ENCODE measurements at places on chromosomes 16 and 17.

- DNase-seq, result peak; percentile 76
Measured at GRCh38 chr17:8965394-8966168, at the start of gene PIK3R5. Gene PIK3R5 (minus strand): TSS chr17:8965707. CDS start chr17:8911494, 54,213 bp downstream.

DNA sequence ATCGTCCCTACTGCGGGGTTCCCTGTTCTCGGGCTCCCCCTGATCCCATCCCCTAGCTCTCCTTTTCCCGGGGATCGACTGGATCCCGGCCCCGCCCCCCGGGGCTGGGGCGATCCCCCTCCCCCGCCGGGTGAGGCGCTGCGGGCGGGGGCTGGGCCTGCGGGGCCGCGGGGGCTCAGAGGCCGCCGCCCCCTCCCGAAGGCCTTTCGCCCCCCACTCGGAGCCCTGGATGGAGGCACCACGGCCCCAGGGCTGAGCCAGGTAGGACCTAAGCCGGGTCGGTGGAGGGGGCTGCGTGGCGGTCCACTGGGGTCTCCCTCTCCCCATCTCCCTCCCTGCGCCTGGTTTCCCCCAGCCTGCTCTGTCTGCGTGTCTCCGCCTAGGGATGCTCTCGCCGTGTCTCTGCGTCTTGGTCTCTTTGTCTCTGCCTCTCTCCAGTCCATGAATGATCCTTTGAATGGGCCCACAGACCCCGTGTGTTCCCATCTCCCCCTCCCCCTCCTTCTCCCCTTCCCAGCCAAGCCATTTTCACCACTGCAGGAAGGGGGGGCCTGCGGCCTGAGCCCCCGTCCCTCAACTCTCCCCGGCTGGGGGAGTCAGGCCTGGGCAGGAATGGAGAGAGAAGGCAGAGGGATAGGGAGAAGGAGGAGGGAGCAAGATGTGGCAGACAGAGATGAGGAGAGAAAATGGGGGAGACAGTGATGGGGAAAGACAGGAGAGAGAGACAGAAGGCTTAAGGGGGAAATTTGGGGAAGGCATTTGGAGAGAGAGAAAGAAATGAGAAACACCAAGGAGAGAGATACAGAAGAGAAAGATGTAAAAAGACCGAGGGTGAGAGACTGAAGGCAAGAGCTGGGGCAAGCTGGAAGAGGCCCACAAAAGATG lies 1.7 kb upstream of the TMEM256 start:
- DNase-seq, result no peak

DNA sequence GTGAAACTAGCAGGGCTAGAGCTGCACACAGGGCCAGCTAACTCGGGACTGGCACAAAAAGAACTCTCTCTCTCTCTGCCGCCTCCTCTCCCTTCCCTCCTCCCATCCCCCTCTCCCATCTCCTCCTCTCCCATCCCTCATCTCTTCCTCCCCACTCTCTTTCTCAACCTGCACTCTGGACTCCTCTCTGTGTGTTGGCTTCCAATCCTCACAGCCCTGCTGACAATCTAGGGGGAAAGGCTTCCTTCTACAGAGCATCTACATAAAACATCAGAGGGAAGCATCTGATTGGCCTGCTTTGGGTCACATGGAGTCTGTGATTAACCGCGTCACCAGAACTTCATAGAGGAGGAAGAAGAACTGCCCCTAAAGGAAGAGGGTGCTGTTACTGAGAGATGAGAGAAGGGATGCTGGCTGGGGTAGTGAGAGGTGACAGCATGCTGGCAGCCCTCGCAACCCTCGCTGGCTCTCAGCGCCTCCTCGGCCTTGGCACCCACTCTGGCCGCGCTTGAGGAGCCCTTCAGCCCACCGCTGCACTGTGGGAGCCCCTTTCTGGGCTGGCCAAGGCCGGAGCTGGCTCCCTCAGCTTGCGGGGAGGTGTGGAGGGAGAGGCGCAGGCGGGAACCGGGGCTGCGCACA lies 12.8 kb upstream of the ZFP90 start:
- no peak for DNase-seq

GRCh38 chr16:69672315-69672997 lies 53.9 kb downstream of the NQO1 start:
- no peak for DNase-seq

GRCh38 chr17:74272731-74273201 lies 1.3 kb upstream of the DNAI2 start:
- DNase-seq, result no peak

DNA sequence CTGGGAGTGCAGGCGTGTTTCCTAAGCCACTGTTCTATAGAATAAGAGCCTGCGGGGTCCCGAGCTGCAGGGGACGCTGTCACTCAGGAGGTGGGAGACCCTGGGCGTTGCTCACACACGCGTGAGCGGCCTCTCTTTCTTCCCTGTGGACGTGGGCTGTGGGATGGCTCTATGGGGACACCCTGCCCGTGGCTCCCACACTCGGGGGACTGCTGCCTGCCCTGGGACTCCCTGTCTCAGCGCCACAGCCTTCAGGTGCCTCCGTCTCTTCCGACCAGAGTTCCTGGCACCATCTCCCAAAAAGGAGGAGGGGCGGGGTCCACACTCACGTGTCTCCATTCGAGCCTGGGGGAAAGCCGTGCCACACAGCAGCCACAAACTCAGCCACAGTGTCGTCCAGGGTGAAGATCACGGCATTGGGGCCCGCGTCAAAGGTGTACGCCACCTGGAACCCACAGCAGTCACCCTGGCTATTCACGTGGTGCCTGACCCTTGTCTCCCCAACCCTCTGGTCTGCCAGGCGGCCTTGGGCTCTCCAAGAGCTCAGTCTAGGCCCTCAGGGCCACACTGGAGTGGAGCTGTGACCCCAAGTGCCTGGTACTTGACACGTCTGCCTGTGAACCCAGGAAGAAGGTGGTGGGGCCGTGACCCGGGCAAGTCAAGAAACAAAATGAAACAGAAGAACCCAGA lies 3.7 kb upstream of the CYBA start:
- DNase-seq, result no peak

- DNase-seq, result no peak
Measured at GRCh38 chr17:82675476-82676245, 22.8 kb downstream of the RAB40B start.

- no peak for DNase-seq
Measured at GRCh38 chr16:3950343-3951193, 70.1 kb upstream of the CREBBP start.

- no peak for DNase-seq
Measured at GRCh38 chr16:26644912-26645543, 421.7 kb upstream of the C16orf82 start.

DNA sequence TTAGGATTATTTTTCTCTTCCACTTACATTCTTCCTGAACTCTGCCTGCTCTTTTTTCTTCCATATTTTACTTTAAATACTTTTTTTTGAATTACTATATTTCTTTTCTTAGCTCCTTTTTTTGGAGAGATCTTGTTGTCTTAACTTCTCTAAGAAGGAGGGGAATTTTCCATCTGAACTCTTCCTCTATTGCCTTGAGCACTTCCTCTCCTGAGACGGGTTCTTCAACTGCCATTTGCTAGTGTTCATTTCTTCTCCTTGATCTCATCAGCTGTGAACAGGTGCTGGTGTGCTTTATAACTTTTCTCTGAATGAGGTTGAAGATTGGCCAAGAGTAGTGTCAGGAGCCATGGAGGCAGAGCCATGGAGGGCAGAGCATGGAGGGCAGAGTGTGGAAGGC lies 15.1 kb upstream of the CD300LD start:
- DNase-seq, result no peak

DNA sequence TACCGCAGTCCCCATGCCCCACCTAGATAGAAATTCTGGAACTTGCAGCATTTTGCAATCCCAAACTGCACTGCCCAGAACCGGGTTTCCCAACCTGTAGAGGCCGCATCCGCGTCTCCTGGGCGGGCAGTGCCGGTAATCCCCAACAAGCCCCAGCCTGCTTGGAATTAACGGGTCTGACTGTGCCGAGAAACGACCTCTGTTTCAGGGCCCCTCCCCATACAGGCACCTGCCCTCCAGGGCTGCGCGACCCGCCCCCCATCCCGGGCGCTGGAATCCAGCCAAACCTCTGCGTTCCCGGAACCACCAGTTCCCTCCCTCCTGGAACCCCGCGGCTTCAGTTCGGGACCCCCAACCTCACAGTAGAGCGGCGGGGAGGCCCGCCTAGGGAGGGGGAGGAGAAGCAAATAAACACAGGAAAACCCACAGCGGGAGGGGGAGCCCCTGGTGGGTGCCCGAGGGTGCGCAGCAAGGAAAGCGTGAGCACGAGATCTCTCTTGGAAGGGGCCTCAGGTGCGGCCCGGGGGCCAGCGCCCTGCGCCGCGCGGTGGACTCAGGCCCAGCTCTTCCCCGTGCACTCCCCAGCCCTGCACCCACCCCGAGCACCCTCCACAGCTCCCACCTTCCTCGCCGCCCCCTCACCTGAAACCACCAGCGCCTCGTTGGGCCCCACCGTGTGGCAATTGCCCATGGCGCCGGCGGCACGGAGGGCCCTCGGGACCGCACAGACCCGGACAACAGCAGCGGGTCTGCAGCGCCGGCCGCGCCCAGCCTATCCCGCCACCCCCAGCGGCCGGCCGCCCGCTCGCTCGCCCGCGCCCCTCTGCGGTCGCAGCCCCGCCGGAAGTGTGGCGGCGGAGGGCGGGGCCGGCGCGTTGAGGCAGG lies at the start of gene FLOT2:
FLOT2 (minus strand) TSS at position 850 of the 885 bp plus-strand sequence; CDS start at position 691, 159 bp downstream.
- peak; percentile 55 for DNase-seq

DNA sequence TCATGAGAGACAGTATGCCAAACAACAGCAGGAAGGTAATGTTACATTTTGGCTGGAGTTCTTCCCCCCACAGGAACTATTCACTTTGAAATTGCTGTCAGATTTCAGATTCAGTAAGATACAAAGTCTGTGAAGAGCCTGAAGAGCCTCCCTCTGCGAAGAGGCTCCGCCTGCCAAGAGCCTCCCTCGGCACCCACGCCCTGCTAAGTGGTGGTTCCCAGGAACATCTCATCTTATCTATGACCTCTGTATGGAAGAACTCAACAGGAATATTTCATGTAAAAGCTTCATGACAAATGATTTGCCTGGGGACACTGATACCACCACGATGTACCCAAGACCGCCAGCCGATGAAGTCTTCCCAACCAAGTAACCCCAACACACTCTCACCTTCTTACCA lies 3.2 kb downstream of the ZC3H7A start:
- DNase-seq, result no peak

DNA sequence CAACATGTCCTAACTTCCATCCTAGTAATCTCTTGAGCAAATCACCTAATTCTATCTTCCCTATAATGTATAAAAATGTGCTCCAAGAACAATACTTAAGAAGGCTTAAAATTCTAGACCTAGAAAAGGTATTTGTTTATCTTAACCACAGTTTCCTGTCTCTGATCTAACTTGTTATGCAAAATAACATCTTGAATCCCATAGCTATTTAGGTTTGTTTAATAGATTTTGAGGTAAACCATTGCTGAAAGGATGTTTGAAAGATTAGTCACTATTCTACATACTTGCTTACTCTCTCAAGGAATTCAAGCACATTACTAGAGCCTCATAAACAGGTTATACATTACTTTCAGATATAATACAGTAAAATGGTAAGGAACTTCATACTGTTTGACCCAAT lies 13.0 kb downstream of the CA10 start:
- no peak for DNase-seq

- DNase-seq, result no peak
Measured at GRCh38 chr16:5678371-5678770, 580.8 kb upstream of the EEF2KMT start.

DNA sequence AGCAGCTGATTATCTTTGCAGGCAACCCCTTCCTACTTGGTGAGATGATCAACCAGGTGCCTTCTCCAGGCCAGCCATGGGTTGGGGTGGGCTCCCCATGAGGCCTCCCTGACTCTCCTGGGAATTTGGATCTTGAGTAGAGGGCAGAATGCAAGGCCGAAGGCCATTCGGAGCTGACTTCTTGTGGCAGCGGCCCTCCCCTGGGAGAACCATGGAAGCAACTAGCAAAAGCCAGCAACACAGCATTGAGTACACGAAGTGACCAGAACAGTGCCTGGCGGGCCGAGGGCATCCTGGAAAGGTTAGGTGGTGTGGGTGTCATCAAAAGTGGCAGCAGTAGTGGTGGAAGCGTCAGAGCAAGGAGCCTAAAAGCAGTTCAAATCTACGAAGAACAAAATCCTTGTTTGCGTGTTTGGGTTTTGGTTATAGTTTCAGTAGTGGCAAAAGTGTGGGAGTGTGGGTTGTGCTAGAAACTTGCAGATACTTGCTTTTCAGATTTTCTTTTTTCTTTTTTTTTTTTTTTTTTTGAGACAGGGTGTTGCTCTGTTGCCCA lies 2.0 kb upstream of the ALDH3A1 start:
- no peak for DNase-seq

DNA sequence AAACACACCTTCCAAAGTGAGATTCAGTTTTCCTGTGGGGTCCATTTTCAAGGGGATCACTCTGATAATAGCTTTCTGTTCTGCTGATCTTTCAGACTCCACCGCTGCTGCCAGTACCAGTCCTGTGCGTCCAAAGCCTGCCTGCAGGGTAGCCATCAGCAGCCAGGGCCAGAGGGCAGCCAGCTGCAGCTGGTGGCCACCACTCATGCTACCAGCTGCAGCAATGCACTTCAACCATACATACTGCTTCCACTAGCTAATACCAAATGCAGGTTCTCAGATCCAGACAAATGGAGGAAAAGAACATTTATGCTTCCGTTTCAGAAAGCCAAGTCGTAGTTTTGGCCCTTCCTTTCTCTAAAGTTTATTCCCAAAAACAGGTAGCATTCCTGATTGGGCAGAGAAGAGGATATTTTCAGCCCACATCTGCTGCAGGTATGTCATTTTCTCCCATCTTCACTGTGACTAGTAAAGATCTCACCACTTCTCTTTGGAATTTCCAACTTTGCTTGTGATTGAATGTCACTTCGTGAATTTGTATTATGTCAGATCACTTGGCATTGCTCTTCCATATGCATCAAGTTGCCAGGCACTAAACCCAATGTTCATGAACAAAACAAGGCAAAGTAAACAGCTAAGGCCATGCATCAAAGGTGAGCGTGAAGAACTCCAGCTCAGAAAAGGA lies 1.8 kb downstream of the RNF43 start:
- no peak for DNase-seq

DNA sequence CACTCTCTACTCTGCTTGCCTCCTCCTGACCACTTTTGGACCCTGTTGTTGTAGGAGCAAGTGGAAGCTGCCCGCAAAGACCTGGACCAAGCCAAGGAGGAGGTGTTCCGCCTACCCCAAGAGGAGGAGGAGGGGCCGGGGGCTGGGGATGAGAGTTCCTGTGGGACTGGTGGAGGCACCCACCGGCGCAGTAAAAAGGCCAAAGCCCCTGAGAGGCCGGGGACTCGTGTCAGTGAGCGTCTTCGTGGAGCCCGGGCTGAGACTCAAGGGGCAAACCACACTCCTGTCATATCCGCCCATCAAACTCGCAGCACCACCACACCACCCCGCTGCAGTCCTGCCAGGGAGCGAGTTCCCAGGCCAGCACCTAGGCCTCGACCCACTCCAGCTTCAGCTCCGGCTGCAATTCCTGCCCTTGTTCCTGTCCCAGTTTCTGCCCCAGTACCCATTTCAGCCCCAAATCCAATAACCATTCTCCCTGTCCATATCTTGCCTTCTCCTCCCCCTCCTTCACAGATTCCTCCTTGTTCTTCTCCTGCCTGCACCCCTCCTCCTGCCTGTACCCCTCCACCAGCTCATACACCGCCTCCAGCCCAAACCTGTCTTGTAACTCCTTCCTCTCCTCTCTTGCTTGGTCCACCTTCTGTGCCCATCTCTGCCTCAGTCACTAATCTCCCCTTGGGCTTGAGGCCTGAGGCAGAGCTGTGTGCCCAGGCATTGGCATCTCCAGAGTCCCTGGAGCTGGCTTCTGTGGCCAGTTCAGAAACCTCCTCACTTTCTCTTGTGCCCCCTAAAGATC lies 11.0 kb upstream of the PHKG2 start:
- DNase-seq, result no peak

GRCh38 chr16:23060458-23061320 lies 88.6 kb downstream of the USP31 start:
- peak; percentile 64 for DNase-seq

GRCh38 chr17:41629826-41630670 lies 5.7 kb upstream of the KRT17 start:
- DNase-seq, result no peak
